ENCODE measurements at places on chromosomes 3 and 15. TPM values are rescaled to one million over a fixed set of nuclear protein-coding genes. Genes with fewer than 3 reads are reported as not detected.

The LYZL4 gene
- not detected for total RNA-seq

The SKOR1 gene
- under 0.01 TPM for total RNA-seq

The KBTBD13 gene
- total RNA-seq: 1.6 TPM

The CKMT1B gene
- under 0.01 TPM for total RNA-seq

The CHP1 gene
- total RNA-seq: 44.9 TPM

The IGF1R gene
- 25.6 TPM for total RNA-seq

The GOLGA6A gene
- total RNA-seq: 1.0 TPM

The FRMD4B gene
- 21.4 TPM for total RNA-seq

The FAM107A gene
- under 0.01 TPM for total RNA-seq

The MAP1A gene
- 19.3 TPM for total RNA-seq

The ADAMTSL3 gene
- total RNA-seq: 43.3 TPM

The SGO1 gene
- 2.6 TPM for total RNA-seq

The CCR2 gene
- 3.7 TPM for total RNA-seq

The SLC22A13 gene
- not detected for total RNA-seq

The KLHL40 gene
- total RNA-seq: 179 TPM

The THBS1 gene
- 150 TPM for total RNA-seq

The SLC28A2 gene
- not detected for total RNA-seq

The KPNA4 gene
- total RNA-seq: 25.6 TPM

The SAXO2 gene
- total RNA-seq: 0.52 TPM

The PPARG gene
- 30.3 TPM for total RNA-seq

The SLMAP gene
- 53.2 TPM for total RNA-seq

The GABRR3 gene
- not detected for total RNA-seq
